ENCODE measurements at places on chromosomes 12 and 14.

DNA sequence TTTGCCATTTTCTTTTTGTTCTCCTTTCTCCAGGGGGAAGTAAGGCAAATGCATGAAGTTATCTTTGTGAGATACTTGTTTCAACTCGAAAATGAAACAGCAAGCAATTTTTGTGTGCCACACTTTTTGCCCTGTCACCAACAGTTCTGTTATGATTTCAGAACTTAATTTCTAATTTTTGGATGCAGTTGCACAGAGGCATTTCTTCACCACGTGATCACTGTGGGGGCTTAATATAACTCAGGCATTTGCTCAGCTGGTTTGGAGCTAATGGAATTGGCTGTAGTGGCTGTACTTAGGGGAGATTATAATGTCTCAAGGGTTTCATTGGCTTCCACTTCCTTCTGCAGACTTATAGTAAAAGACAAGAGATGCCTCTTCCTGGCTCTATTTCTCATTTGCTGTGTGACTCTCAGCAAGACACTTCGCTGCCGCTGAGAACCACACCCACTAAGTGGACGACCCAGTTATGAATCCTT is 452.4 kb downstream of the RAD51B start:
- no peak for DNase-seq

GRCh38 chr14:70995671-70996070 is 88.4 kb downstream of the PCNX1 start:
- DNase-seq: no peak

- DNase-seq: no peak
Measured at GRCh38 chr12:119594399-119594730, 791 bp downstream of the TMEM233 start.

DNA sequence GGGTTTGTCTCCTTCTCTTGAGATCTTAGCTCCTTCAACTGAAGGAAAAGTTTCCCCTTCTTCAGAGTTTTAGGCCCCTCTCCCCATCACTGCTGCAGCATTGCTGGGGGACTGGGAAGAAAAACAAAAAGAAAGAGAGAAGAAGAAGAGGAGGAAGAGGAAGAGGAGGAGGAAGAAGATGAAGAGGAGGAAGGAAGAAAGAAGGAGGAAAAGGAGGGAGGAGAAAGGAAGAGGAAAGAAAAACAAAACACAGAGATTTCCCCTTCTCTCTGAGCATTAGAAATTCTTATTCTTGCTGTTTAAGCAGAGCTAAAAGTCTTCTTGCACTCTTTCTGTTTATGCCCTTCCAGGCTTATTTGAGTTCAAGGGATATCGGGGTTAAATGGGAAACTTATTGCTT is 219.8 kb upstream of the AMIGO2 start:
- no peak for DNase-seq

DNA sequence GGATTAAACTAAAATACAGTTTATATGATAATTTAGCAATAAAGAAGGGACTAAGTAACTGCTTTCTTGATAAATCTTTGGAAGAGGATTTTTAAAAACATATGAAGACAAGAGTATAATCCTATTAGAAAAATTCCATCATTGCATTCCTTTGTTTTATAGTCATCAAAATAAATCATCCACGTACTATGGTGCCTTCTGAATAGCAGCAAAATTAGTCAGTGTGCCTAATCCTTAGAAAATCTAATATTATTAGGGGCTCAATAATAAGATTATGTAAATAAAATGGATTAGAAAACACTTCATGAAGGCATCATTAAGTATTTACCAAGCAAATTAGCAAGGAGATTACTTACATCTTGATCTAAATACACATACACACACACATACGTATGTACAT is 102.1 kb downstream of the KCNH5 start:
- DNase-seq: no peak

- DNase-seq: no peak
Measured at GRCh38 chr14:92486881-92487280, 26.7 kb upstream of the RIN3 start.

DNA sequence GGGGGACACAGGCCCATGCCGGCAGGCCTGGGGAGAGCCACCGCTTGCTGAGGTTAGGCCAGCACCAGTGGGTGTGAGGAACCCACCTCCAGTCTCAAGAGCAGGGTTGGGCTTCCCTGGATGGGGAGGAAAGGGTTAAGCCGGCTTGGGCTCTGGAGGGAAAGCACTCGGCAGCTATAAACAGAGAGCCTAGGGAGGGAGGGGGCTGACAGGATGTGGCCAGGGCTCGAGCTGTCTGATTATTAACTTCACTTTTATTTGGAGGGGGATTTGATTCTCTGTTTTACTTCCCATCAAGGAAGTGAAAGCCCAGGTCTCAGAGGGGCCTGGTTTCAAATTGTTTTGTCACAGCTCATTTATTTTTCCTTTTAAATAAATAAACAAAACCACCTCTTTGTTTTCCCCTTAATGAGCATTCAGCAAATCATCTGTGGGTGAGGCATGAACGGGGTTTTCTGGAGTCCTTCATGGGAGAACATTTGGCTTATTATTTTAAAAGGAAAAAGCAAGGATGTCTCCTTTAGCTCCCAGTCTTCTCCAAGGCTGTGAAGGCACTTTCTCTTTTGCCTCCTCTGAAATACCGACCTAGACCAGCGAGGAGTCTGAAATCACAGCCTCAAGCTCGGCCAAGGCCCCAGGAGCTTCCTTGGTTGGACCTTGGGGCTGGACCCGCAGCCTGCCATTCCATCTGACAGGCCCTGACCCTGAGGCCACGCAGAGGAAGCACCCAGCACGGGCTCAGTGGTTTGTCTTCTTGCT is 21.9 kb upstream of the ZFP36L1 start:
- no peak for DNase-seq

GRCh38 chr12:124749725-124750124 is 113.9 kb downstream of the SCARB1 start:
- DNase-seq: no peak

GRCh38 chr14:54564071-54564867 is 2.7 kb upstream of the SAMD4A start:
- peak; percentile 44 for DNase-seq

- no peak for DNase-seq
Measured at GRCh38 chr12:99042226-99042625, 397.1 kb downstream of the APAF1 start.

- no peak for DNase-seq
Measured at GRCh38 chr12:33226671-33227070, 212.9 kb downstream of the SYT10 start.

DNA sequence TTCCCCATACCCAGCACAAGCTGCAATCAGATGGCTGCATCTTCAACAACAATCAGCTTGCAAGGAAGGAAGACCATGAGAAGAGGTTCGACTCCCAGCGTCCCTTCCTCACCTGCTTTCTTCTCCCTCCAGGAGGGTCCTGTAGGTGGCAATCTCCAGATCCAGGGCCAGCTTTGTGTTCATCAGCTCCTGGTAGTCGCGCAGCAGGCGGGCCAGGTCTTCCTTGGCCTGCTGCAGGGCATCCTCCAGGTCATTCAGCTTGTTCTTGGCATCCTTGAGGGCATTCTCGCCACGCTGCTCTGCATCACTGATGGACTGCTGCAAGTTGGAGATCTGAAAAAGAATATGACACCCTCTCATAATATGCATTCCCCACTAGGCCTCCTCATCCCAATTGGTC is 4.0 kb downstream of the KRT1 start:
- DNase-seq: no peak

- DNase-seq: no peak
Measured at GRCh38 chr14:87994974-87995373, 2.0 kb upstream of the GALC start.

DNA sequence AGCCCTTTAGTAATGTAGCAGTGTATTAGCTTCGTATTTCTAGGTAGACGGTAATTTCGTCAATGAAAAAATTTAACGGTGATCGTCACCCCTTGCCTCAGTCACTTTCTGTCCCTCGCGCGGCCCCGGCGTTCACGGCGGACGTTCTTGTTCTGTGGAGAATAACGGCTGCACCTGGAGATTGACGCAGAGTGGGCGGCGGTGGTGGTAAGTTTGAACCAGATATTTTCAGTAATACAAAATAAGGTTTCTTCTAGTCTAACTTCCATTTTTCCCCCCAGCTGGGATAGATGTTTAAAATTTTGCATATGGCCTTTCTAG is 341 bp downstream of the ZNF10 start:
- DNase-seq: no peak

DNA sequence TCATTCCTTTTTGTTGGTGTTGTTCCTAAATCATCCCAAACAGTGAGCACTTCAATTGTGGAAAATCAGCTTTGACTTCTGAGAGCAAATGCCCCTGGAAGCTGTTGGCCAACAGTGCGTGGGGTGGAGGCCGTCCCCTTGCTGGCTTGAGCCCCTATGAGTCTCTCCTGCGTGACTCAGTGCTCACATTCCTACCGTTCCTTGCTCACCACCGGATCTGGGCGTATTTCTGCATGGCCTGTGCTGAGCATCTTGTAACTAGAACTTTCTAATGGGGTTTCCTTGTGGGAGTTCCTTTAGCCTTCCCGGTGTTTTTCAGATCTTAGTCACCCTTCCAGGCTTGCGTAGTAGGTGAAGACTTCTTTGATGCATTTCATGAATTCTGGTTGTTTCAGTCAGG is 14.7 kb downstream of the SERPINA1 start:
- DNase-seq: no peak

- DNase-seq: no peak
Measured at GRCh38 chr12:32706335-32707024, 27.4 kb downstream of the DNM1L start.

DNA sequence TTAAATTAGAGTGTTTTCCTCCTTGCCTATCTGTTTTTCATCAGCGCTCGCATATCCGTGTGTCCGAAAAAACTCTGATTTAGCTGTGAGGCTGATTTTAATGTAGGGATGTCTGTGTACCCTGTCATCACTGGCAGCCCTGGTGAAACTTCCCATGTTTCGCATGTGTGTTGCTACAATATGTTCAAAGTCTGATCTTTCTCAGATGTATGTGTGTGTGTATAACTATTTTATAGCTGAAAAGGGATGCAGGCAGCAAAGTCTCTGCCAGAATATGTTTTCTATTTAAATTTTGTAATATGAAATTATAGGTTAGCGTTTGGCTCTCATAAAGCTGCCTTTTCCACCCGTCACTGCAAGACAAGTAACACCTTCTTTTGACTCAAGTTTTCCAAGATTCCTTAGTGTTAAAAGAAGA is 154.8 kb downstream of the TMTC2 start:
- no peak for DNase-seq

- DNase-seq: no peak
Measured at GRCh38 chr12:122183588-122183940, 641 bp downstream of the LRRC43 start.

GRCh38 chr12:6534945-6535696 is 804 bp downstream of the GAPDH start:
- no peak for DNase-seq

- DNase-seq: no peak
Measured at GRCh38 chr14:66680216-66680615, 172.3 kb downstream of the GPHN start.

DNA sequence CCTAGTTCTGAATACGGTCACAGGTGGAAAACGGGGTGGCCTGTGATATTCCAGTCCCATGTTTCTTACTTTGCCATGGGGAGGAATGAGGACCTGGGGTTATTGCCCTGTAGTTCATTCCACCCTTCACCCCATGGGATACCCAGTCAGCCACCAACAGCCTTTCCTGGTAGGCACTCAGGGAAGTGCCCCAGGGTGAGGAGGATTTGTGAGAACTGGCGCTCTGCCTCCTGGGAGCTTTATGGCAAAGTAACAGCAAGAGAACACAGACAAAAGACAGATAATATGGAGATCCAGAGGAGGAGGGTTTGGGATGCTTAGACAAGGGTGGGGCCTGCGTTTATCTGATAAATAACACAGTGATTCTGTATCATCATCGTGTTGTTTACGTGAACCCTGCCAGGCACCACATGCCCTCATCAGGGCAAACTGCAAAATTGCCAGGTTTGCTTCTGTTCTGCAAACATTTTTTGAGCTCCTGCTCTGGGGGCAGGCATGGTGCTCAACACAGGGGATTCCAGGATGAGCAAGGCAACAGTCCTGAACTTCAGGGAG is 223.5 kb downstream of the SLC41A2 start:
- no peak for DNase-seq

DNA sequence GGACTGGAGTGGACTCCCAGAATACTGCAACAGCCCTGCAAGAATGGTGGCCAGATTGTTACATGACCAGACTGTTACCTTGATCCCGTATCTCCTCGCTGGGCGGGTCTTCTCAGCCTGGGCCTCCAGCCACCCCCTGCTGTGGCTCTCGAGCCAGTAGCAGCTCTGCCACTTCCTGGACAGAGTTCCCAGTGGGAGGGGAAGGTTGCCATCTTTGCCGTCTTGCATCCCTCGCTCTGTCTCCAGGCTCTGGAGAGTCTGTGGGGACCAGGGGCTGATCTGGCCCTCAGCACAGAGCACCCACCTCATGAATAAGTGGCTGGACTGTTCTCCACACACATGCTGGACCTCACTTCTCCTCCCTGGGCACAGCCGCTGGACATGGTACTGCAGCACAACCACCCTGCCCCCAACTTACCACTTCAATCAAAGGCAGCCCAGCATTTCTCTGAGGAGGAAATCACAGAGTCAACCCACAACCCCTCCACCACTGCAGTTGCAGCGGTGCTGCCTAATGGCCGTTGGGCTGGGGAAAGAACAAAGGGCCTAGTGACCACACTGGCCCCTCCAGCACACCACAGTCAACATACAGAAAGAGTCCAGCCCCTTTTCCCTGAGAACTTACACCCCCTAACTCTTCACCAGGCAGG is 6.9 kb upstream of the KLRF1 start:
- DNase-seq: no peak

DNA sequence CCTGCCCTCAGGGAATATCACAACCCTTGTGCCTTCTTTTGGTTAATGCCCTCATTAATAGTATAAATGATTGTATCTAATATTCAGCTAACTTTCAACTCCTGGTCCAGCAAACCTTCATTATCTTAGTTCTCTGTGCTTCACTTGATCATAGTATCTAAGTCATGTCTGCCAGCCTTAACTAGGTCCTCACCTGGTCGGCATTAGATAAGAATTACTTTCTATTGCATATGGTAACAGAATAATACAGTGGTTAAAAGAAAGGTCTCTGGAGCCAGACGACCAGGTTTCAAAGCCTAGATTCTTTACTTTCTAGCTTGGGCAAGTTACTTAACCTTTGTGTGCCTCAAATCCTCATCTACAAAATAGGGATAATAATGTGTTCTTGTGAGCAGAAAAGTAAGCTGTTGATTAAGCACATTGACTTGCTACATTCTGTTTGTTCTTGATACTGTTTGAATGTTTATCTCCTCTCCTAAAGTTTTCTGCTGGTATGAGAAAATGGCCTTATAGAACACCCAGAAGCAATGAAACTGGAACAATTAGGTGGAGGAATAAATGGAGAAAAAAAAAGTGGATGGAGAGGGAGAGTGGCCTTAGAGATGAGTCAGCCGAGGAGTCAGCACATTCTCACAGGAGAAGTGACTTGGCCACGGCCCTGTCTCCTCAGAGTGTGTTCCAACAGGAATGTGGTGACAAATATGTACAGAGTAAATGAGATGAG is 176.1 kb downstream of the SLC25A21 start:
- no peak for DNase-seq

GRCh38 chr12:65878540-65878939 is 54.3 kb downstream of the HMGA2 start:
- DNase-seq: no peak

- no peak for DNase-seq
Measured at GRCh38 chr12:111624540-111624939, 25.4 kb upstream of the ATXN2 start.

- no peak for DNase-seq
Measured at GRCh38 chr12:22598763-22599161, 26.2 kb upstream of the ETNK1 start.
